Activated CD8-positive, alpha-beta memory T cell treated with anti-CD3 and anti-CD28 coated beads for 1 hour (primary cell): ENCODE measurements at places on chromosomes 6 and 20.

DNA sequence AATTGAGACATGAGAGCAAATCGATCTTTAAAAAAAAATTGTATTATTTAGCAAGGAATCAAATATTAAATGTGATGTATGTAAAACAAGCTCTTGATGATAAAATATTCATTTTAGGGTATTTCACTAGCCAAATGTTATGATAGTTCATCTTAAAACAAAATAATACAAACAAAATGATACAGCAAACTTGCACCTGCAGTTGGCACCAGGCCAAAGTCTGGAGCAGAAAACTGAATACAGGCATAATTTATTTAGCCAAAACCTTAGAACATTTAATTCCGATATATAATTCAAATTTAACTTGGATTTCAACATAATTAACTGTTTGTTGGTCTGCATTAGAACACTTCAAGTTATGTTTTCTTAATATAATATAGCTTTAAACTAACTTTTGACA lies 60.9 kb downstream of the EPHA7 start:
- DNase-seq, result no peak

GRCh38 chr6:149166336-149166735 lies 151.2 kb upstream of the TAB2 start:
- DNase-seq, result no peak

DNA sequence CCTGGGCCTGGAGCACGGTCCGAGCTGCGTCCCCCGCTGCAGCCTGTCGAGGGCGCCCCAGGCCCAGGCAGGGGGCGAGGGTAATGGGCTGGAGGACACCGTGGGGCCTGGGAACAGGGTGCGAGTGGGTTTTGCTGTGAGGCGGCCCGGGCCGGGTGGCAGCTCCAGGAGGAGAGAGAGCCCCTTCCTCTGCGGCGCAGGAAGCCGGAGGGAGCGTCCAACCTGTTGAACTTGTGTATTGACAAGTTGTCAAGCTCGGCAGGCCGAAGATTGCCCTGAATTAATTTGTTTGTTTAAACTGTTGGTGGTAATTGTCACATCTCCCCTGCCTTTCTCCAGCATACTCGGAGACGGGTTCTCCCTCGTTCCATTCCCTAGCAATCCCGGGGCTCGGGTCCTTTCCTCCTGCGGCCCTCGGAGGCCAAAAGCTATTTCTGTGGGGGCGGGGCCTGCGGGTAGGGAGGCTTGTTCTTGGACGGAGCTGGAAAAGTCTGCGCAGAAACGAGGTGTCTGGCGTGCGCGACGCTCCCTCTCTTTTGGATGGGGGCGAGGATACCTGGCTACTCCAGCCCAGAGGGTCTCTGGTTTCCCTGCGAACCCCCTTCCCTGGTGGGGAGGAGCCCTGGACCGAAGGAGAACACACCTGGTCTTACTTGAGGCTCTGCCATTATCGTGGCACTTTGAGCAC lies 9.9 kb downstream of the NR2E1 start:
- no peak for DNase-seq

DNA sequence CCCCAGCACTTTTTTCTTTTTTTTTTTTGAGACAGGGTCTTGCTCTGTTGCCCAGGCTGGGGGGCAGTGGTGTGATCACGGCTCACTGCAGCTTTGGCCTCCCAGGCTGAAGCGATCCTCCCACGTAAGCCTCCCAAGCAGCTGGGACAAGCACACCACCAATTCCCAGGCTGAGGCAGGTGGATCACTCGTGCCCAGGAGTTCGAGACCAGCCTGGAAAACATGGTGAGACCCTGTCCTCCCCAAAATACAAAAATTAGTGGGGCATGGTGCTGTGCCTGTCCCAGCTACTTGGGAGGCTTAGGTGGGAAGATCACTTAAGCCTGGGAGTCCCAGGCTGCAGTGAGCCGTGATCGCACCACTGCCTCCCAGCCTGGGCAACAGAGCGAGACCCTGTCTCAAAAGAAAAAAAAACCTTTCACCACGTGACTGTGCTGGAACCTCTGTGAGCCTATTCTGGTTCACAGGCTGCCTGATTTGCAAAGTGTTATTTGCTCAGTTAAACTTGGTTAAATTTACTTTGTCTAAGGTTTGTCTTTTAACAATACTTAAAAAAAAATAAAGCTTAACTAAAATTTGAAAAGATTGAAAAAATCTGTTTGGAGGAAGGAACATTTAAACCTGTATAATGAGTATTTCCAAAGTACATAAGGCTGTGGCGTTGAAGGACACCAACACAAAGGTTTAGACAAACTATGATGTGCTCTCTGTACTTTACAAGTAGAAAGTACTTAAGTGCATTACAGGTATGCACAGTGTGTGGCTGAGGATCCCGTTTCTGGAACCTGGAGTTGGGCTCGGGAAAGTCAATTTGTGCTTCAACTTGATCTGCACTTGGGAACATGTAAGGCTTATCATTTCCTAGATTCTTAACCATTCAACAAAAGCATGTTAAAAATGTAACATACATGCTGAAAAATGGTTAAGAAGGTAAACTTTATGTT lies 55.0 kb downstream of the PPP1R3G start:
- DNase-seq, result no peak

DNA sequence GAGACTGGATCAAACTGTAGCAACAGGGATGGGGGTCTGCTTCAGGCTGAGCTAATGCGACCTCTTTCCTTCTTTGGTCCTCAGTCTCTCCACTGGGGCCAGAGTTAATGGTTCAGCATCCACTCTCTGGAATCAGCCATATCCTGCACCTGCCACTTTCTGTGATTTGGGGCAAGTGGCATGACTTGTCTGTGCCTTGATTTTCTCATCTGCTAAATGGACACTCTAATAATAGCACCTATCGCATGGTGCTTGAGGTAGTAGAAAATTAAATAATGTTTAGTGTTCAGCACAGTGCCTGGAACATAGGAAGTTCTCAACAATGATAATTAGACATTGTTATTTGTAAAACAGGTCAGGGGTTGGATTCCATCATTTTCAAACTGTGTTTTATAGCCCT lies 6.3 kb downstream of the XKR7 start:
- DNase-seq, result no peak

DNA sequence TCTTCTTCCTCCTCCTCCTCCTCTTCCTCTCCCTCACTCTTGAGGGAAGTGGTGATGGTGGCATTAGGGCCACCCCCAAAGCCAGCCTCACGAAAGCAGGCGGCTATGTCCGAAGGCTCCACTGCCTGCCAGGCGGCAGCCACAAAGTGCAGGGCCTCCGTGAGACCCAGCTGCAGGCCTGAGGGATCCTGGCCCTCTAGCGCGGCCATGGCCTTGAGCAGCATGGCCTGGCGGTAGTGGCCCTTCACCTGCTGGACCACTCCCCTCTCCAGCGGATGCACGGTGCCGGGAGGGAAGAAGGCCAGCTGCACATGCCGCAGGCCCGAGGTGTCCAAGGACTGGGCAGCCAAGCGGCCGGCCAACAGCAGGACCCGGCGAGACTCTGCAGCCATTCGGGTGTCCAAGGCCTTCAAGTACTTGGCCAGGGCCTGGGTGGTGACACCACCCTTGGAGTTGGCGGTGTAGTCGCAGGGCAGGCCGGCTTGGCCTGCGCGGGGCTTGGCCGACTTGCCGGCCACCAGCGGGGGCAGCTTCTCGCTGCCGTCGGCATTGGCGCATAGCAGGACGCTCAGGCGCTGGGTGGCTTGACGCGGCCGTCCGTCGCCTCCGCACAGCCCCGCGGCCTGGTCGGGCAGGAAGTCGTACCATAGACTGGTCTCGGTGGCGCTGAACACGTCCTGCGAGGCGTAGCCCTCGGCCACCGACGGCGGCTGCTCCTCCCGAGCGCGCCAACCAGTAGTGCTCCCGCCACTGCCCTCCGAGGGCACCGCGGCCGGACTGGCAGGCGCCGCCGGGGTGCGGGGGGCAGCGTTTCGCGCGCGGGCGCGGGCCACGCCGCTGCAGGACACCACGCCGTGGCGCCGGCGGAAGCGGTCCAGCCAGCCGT lies 1.1 kb downstream of the CENPB start:
- DNase-seq, result no peak

DNA sequence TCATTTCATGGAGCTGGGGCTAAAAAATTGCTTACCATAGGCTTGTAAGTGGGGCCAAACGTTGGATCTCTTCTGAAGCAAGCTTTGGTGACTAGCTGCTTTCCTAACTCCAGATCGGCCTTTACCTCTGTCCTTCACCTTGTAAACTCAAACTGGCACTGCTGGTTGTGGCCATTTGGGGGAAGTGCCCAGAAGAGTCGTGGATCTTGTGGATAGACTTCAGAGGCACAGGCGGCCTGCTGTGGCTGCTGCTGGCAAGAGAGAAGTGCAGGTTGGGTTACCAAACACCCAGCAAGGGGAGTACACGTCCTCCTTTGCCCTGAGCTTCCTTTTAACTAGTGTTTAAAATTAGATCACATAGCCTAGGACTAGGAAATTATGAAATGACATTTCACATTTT lies 36.8 kb upstream of the KLHL31 start:
- DNase-seq, result no peak

DNA sequence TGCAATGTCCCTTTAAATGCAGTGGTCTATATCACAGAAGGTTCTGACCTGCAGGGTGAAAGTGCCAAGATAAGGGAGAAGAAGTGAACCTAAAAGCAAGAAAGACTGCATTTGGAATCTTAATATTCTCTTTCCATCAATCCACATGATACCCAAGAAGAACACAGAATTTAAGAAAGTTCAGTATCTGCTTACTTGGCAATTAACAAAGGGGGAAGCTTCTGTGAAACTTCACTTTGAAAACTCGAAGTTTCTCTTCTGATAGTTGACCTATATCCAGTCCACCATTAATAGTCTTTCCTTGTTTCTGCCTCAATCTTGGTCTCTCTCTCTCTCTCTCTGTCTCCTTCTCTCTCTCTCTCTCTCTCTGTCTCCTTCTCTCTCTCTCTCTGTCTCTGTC lies 592.0 kb downstream of the UTRN start:
- no peak for DNase-seq

DNA sequence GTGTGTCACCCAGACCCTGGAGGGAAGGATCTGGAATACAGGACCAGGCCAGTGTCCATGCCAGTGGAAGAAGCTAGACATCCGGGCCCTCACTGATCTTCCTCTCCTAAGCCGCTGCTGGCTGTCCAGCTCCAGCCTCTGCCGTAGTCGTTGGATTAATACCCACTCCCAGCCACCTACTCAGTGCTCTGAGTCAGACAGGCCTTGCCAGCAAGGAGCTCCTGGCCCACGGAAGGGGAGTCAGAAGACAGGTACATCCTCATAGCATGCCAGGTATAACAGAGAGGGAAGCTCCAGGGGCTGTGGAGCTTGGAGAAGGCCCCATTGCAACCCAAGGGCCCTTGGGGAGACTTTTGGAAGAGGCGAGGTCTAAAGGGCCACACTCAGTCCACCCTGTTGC lies 49.0 kb downstream of the STK35 start:
- DNase-seq, result no peak

GRCh38 chr20:47413189-47413588 lies 56.7 kb upstream of the ZMYND8 start:
- no peak for DNase-seq
